Articular chondrocyte of knee joint (primary cell): ENCODE measurements at places on chromosomes 6 and 20. TPM values are rescaled to one million over a fixed set of nuclear protein-coding genes. Genes with fewer than 3 reads are reported as not detected.

PLEKHG1 gene
- total RNA-seq: 0.91 and 2.3 TPM in 2 replicates

ZNF165 gene
- total RNA-seq: 0.97 and 1.0 TPM in 2 replicates

FAM209B gene
- 0.22 and 0.52 TPM in 2 replicates for total RNA-seq

SH3BGRL2 gene
- total RNA-seq: 2.9 and 5.1 TPM in 2 replicates

GNRH2 gene
- total RNA-seq: 0.22 TPM in 1 of 2 replicates, not detected in the other

PKIB gene
- total RNA-seq: 0.13 and 0.97 TPM in 2 replicates

TP53INP2 gene
- 8.9 and 14.1 TPM in 2 replicates for total RNA-seq

HCRTR2 gene
- total RNA-seq: not detected in 2 replicates
